Activated T-cell treated with anti-CD3 and anti-CD28 coated beads for 4 hours (primary cell): ENCODE measurements at places on chromosomes 6 and 20.

DNA sequence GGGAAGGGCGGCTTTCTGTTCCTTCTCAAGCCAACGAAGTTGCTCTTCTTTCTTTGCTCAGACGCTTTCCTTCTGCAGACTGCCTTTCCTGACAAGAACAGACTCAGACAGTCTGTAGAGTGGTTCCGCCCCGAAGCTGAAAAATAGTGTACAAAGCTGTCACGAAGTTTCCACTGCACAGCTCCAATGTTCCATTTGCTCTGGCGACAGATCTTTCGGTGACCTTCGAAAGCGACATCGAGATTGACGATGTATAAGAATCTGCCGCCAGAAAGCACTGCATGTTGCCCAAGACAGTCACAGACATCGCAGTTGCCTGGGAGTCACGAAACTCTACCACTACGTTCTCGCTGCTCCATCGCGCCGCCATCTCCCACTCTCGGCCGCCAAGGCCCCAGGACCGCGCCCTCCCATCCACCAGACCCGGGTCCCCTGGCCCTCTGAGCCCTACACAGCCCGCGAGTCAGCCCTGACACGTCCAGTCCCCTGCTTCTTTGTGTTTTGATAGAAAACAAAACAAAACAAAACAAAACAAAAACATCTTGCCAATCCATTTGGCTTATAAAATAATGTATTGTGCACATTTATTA, 42.1 kb upstream of the ZNF184 start:
- no peak for DNase-seq

GRCh38 chr6:3269281-3269975, 10.7 kb downstream of the PSMG4 start:
- DNase-seq: no peak

GRCh38 chr6:123091091-123091895, 95.3 kb downstream of the CLVS2 start:
- DNase-seq: no peak

GRCh38 chr6:142309426-142309825, 7.6 kb downstream of the ADGRG6 start:
- no peak for DNase-seq

DNA sequence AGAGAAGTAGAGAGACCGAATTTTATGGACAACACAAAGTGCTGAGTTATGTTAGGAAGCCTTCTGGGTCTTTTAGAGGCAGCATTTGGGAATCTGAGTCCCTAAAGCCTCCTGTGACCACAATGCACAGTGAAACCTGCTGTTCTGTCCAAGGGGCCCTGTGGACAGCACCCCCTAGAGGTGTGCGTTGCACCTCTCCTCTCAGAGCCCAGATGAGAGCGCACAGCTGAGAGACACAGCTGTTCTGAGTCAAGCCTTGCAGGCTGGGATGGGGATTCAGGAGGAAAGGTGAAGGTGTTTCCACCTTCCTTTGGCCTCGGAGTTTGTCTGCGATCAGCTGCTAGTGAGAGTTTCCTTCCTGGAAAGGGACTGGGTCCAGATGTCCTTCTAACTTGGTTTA, 13.0 kb downstream of the PCK1 start:
- DNase-seq: no peak

DNA sequence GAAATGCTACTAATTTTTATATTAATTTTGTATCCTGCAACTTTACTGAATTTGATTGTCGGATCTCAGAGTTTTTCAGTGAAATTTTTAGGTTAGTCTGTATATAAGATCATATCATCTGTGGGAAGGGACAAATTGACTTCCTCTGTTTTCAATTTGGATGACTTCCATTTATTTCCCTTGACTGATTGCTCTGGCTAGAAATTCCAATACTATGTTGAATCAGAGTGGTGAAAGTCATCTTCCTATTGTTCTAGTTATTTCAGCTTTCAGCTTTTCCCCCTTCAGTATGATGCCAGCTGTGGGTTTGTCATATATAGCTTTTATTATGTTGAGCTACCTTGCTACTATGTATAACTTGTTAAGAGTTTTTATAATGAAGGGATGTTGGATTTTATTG, 771.2 kb downstream of the KIF16B start:
- DNase-seq: no peak

DNA sequence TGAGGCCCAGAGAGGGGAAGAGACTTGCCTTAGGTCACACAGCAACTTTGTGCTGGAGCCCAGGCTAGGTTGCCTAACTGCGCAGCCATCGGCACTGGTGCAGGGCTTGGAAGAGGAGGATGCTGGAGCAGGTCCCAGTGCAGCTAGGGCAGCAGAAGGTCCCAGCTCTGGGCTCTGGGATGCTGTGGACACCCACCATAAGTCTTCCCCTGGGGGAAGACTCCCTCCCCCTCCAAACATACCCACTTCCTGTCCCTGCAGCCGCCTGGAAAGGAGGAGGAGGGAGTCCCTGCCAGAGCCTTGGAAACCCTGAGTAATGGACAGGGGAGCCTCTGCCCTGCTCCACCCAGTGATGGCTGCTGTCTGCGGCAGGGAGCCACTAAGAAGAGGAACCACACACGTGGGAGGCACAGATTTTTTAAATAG, 93.6 kb downstream of the NCR2 start:
- no peak for DNase-seq

DNA sequence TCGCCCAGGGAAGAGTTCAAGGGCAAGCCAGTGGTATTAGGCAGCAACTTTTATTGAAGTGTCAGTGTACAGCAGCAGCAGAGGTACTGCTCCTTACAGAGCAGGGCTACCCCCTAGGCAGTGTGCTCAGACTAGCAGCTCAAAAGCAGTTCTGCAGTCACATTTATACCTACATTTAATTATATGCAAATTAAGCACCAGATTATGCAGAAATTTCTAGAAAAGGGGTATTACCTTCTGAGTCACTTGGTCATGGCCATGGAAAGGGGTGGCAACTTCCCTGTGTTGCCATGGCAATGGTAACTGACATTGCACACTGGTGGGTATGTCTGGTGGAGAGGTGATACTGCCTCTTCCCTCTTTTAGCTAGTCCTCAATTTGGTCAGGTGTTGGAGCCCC, 2.1 kb upstream of the ZKSCAN4 start:
- no peak for DNase-seq

DNA sequence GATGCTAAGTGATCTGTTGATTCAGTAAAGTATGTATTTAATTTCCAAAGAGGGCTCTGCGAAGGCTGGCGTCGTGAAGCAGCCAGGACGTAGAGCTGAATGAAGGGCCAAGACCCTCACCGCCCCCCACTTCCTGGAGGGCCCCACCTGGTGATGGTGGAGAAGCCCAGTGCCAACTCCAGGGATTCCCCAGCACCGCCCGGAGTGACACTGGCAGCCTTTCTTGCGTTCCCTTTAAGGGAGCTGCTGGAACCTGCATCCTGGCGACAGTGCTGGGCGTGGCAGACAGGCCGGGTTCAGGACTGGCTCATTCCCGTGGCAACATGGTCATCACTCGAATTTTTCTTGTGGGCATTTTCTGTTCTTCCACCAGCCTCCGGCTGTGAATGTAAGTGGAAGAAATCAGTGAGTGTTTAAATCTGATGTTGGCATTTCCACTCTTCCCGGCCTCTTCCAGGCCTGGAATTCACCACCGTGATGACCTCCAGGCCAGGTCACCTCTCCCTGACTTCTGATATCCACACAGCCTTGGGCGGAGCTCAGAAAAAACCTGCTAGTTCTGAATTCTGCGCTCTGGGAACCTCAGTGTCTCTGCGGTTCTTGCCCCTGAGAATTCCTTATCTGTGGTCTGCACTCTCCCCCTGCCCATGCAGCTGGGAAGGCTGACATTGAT, 57.4 kb upstream of the DACT2 start:
- no peak for DNase-seq

DNA sequence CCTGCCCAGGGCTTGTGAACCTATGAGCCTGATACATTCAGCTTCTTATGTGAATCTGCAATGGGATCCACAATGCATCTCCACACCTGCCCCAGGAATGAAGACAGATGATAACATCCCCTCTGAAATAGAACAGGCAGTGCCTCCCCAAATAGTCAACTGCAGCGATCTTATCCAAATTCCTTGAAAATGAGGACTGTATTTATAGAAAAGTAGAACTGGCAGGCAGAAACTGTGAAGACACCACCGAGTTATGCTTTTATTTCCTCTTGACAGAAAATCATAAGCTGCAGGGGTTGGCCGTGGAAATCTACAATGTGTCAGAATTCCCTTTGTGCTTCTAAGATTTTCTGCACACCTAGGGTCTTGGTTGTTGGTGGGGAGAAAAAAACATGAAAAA, 270.3 kb downstream of the TBC1D7 start:
- no peak for DNase-seq

GRCh38 chr20:16203096-16203495, 370.2 kb downstream of the KIF16B start:
- no peak for DNase-seq

DNA sequence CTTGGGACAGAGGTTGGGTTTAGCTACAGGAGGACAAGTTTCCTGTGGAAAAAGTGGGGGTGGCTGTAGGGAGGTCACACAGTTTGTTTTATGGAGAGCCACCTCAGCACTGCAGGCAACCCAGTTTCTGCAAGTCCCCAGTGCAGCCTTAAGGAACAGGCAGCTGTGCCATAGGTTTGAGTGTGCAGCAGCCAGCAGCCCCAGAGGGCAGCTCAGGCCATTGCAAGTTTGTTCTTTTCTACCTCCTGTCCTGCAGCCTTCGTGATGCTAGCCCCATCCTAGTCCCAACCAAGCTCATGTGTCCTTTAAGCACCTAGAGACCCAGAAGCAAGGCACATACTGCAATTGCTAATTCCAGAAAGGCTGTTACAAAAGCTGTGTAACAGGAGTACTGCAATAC, 58.8 kb downstream of the ZBTB9 start:
- no peak for DNase-seq

DNA sequence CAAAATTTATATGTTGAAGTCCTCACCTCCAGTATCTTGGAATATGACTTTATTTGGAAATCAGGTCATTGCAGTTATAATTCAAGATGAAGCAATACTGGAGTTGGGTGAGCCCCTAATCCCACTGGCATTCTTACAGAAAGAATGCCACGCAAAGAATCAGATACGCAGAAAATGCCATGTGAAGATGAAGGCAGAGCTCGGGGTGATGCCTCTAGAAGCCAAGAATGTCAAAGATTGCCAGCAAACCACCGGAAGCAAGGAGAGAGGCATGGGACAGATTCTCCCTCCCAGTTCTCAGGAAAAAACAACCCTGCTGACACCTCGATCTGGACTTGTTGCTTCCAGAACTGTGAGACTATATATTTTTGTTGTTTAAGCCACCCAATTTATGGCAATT, 273.4 kb upstream of the CITED2 start:
- no peak for DNase-seq

DNA sequence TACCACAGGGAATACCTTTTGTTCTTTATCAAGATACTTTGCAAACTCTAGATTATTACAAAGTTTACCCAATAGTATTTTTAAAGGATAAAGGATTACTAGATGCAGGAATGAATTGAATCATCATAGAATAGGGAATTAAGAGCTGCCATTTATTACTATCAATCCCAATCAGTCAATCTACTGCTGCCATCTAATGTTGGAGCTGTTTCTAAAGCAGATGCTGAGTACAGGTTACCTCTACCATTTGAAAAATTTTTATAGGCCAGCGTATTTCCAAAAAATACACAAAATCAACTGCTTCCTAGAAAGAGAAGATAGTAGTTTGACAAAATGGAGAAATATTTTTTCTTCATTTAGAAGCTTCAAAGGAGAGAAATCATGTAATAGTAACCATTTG, 520.4 kb downstream of the ADGRB3 start:
- no peak for DNase-seq

DNA sequence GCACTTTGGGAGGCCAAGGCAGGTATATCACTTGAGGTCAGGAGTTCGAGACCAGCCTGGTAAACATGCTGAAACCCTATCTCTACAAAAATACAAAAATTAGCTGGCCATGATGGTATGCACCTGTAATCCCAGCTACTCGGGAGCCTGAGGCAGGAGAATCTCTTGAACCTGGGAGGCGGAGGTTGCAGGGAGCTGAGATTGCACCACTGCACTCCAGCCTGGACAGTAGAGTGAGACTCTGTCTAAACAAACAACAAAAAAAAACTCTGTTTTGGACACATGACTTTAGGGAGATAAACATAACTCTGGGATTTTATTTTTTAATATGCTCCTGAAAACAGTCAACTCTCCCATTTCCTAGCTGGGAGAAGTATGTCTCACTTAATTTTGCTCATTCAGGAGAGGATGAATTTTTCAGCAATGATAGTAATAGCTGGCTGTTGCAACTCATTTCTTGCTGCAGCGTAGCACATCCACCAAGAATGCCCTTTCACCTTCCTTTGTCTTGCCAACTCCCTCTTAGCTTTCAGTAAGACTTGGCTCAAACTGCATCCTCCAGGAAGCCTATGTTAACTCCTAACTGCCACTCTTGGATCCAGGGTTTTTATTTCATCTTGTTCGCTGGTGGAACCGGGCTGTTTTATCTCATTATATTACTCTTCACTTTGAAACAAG, 24.3 kb downstream of the TOP1 start:
- DNase-seq: no peak

DNA sequence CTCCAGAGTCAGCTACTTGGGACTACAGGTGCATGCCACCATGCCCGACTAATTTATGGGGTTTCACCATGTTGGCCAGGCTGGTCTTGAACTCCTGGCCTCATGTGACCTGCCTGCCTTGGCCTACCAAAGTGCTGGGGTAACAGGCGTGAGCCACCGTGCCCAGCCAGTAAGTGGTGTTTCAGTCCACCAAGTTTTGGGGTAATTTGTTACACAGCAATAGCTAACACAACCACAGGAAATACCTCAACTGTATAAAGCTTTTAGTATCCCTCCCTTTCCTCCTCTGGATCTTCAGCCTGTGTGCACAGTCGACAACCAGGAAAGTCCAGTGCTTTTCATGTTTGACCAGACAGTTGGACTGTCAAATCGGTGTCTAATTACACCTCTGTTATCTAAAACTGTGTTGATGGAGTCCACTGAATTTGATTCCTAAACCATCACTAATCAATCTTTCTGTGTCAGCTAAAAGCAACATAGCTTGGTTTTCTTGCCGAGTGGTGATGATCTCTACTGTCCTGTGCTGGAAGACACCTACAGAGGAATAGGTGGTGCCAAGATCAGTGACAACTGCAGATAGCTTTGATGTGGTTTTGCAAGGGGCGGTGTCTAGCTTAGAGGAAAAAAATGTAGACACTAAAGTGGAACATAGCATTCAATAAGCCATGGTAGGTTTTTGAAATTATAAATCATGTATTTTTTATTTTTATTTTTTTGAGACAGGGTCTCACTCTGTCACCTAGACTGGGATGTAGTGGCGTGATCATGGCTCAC, 22.2 kb upstream of the ZBTB2 start:
- peak; percentile 38 for DNase-seq

GRCh38 chr6:165091121-165091785, 218.2 kb downstream of the C6orf118 start:
- no peak for DNase-seq
